ENCODE measurements at places on chromosomes 12 and 14.

- no peak for DNase-seq
These were observed 59.1 kb downstream of the RASSF3 start for GRCh38 chr12:64669270-64669842.

- DNase-seq, result no peak
These were observed 49.4 kb upstream of the WSCD2 start for GRCh38 chr12:108079721-108080120.

DNA sequence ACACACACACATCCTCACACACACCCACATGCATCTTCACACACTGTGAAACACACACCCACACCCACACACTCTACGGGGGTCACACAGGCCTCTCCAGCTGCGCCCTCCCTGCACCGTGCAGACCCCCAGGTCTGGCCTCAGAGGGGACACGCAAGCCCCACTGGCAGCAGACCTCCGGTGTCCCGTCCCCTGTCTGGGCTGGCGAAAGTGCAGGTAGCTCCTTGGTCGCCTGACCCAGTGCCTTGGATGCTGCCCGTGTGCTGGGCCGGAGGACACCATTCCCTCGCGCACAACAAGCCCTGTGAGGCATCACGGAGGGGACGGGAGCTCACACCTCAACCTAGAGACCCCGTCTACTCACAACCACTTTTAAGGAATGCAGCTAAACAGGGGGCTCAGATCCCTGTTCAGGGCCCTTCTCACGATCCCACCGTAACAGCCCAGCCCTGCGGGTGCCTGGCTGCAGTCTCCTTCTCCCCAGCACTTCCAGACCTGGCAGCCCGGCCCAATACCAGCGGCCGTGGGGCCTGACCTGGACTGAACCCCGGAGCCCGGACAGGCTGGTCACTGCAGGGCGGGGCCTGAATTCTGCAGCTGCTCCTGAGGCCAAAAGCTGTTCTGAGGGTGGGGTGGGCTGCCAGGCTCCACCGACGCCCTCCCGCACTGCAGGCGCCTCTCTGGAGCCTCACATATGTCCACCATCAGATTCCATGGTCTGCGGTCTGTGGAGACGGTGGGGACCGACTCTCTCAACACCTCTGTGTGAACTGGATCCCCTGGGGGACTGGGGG, 42.1 kb upstream of the FZD10 start:
- no peak for DNase-seq

DNA sequence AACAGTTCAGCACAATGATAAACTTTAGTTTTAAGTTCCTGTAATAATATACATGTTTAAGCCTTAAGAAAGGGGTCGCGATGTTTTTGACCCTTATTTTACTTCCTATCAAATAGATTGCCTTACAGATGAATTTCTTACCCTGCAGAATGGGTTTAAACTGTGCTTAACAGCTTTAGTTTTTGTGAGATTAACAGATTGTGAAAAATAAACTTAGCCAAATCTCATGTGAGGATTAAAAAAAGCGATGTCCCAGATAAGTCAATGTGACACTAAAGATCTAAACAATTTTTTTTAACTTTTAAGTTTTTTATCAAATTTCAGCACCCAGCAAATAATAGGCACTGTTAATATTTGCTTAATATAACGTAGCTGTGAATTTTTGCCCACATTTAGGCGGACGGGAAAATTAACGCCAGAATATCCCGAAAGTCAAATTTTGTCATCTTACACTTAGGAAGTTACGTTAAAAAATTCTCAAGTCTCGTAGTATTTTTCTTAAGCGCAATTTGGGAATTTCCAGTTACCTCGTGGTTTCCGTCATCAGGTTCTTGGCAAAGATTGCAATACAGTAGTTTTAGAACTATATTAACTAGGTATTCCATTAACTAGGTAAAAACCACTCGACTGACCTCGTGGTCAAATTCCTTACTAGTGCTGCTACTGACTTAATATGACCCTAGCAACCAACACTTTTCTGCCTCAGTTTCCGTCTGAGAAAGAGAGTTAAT, 1.2 kb downstream of the HNRNPC start:
- peak; percentile 43 for DNase-seq

DNA sequence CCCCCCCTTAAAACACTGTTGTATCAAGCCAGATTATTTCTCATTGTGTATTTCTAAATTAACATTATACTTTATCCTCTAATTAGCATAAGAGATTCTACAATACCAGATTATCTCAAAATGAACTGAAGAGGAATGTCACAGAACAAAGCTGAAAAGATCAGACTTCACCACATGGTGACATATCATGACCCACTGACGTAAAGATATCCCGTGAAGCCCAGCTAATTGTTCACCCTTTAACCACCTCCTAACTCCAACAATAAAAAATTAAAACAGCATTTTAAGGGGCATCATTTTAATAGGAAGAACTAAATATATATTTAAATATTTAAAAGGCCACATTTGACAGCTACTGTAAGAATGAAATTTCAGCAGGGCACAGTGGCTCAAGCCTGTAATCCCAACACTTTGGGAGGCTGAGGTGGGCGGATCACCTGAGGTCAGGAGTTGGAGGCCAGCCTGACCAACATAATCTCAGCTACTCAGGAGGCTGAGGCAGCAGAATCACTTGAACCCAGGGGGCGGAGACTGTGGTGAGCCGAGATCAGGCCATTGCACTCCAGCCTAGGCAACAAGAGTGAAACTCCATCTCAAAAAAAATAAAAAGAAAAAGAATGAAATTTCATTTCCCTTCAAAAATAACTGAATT, 29.0 kb downstream of the CDK17 start:
- no peak for DNase-seq

Data from iris pigment epithelial cell (primary cell).